ENCODE measurements at places on chromosomes 2 and 18.

DNA sequence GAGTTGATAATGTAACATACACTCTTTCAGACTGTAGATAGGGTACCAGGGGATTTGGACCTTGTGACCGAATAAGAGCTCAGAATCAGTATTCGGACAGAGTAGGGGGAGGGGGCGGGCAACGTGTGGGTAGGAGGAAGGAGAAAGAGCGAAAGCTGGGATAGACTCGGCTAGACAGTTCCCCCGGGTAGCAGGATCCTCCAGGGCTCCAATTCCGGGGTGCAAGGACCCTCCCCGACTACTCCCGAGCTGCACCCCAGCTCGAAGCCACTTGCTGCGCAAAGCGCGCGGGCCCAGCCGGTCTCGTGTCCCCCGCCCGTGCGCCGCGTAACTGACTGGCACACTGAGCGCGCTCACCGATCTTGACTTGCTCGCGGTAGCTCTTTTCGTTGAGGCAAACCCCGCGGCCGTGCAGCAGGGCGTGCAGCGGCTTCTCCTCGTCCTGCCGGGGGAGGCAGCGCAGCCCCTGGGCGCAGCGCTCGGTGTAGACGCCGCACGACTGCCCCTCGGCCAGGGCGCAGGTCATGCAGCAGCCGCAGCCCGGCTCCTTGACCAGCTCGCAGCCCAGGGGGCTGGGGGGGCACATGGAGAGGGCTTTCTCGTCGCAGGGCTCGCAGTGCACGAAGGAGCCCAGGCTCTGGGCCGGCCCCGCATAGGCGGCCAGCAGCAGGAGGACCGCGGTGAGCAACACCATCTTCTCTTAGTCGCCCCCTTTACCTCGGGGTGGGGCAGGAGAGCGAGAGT, 1.1 kb downstream of the IGFBP5 start:
- peak; percentile 32 for DNase-seq

DNA sequence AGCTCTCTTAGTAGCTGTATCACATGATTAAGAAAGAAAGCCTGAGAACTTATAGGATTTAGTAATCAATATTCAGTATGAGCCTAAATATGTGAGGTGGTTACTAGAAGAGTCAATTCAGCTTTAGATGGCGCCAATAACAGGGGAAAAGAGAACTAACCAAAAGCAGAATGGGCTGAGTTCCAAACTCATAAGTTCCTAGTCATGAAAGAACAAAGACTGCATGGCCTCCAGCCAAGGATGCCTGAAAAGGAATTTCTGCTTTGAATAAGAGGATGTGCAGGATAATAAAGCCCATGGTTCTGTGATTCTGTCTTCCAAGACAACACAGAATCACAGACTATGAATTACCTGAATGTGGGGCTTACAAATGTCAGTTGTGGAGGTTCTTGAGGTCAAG, 196.5 kb downstream of the SATB2 start:
- no peak for DNase-seq

DNA sequence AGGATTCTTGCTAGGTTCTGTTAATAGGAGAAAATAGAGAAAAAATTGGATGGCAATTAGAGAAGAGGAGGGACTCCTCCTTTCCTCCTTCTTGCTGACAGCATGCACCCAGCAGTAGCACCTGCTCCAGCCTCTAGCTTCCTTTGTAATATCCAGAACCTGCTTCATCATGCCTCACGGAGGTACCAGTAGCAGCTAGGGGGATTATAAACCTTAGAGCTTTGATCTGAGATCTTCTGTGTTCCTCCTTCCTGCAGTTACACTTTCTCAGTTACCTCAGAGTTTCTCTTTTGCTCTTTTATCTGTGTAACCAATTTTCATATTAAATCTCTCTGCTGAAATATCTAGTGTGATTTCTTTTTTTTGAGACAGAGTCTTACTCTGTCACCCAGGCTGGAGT, 16.6 kb downstream of the DPP4 start:
- DNase-seq, result no peak

DNA sequence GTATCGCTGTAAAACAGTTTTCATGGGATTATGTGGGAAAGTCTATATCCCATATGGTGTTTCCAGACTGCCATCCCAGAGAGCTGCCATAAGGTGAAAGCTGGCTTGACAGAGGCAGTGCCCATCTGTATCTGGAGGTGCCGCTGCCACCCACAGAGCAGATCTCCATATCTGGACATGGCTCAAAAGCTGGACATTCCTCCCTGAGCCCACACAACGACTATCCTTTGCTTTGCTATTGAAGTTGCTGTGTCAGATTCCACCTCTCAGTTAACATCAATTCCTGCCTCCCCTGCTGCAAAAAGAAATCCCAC, 55.2 kb downstream of the RND3 start:
- DNase-seq, result no peak

- DNase-seq, result no peak
Measured at GRCh38 chr18:25457601-25458000, 105.6 kb upstream of the ZNF521 start.

- DNase-seq, result no peak
Measured at GRCh38 chr2:71333619-71334018, 2.0 kb downstream of the ZNF638 start.

GRCh38 chr18:45645610-45646009, 30.3 kb downstream of the SLC14A2 start:
- DNase-seq, result no peak
